ENCODE measurements at places on chromosomes 7 and 10. TPM values are rescaled to one million over a fixed set of nuclear protein-coding genes. Genes with fewer than 3 reads are reported as not detected.

AKR1B15 gene
- 0.31 TPM for total RNA-seq

DNA sequence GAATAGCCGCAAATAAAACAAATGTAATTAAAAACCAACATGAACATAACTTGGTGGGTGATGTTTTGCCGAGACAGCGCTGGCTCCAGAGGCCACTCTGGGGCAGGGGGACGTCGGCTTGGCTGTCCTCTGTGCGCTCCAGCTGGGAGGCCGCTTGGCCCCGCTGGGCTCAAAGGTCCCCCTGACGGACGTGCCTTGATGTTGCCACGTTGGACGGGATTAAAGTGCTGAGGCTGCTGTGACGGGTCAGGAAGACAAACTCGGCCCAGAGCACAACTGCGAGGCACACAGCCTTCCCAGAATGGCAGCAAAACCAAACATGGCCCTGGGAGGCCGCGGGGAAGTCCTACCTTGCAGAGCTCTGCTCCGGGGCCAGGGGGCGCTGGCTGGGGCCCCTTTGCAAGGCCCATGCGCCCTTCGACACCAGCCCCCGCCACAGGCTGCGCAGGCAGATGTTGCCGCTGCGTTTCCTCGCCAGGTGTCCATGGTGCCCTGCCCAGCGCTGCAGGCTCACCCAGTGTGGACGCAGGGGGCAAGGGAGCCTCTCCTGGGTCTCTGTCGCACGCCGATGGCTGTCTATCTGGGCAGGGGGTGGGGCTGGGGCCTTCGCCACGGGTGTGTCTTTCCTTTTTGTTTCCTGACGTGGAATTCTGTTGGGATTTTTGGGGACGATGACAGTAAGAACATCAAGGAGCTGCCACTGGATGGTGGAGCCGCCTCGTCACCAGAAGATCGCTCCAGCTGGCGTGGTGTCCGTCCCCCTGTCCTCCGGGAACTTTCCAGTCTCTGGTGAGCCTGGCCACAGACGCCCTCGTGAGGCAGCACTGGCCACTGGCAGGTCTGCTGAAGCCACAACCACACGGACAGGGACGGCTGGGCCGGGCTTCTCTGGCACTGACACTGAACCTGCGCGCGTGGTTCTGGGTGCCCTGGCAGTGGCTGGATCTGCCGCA lies 99.6 kb upstream of the DIP2C start:
- DNase-seq, result peak; percentile 58

GRCh38 chr7:19401461-19401860 lies 256.2 kb upstream of the FERD3L start:
- DNase-seq, result no peak

DNA sequence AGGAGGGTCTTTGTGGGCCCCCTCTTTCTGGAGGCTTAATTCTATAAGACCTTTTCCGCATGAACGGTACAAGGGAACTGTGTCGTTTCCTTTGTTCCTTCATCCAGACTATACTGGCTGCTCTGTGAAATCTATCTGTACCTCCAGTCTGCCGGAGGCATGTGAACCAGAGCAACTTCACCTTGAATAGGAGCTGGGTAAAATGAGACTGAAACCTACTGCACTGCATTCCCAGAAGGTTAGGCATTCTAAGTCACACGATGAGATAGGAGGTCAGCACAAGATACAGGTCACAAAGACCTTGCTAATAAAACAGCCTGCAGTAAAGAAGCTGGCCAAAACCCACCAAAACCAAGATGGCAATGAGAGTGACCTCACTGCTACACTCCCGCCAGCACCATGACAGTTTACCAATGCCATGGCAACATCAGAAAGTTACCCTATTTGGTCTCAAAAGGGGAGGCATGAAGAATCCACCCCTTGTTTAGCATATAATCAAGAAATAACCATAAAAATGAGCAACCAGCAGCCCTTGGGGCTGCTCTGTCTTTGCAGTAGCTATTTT lies 36.8 kb upstream of the INPP5F start:
- no peak for DNase-seq

LIPN gene
- total RNA-seq, result not detected

GBX1 gene
- total RNA-seq, result 0.44 TPM

SPOCK2 gene
- 3.7 TPM for total RNA-seq

- DNase-seq, result no peak
Measured at GRCh38 chr10:10101106-10101505, 916.6 kb upstream of the CELF2 start.

IFIT3 gene
- total RNA-seq, result 10.7 TPM

GRCh38 chr7:64494912-64495461 lies 67.9 kb downstream of the ZNF680 start:
- DNase-seq, result peak; percentile 4

- DNase-seq, result no peak
Measured at GRCh38 chr10:101708073-101708472, 13.1 kb upstream of the FBXW4 start.

STOX1 gene
- total RNA-seq, result 2.7 TPM

TMEM225B gene
- 0.89 TPM for total RNA-seq

KLF14 gene
- total RNA-seq, result 0.98 TPM

DNA sequence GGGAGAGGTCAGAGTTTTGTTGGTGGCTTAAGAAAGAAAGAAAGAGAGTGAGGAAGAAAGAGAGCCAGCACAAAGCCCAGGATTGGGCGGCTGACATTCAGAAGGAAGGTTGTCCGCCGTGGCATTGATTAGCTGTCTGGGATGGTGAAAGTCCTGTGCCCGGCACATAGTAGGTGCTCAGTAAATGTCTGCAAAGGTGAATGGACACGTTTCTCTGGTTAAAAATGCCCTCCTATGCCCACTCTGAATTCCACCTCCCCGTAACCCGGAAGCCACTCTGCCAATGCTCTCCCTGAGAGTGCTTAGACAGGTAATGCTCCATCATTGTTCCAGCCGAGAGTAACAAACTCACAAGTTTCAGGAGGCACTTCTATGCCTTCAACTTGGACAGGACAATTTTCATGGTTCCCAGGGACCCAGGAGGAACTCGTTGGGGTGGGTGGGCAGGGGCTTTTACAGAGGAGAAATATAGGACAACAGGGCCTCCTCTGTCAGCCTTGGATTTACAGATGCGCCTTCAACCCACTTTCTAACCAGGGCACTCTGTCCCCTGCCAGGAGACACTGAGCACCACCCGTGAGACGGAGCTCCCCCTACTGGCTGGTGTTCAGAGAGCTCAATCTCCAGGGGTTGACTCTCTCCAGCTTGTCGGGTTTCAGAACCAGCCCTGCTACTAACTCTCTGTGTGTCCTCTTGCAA lies 411.5 kb upstream of the ZMIZ1 start:
- DNase-seq, result peak; percentile 58

DNA sequence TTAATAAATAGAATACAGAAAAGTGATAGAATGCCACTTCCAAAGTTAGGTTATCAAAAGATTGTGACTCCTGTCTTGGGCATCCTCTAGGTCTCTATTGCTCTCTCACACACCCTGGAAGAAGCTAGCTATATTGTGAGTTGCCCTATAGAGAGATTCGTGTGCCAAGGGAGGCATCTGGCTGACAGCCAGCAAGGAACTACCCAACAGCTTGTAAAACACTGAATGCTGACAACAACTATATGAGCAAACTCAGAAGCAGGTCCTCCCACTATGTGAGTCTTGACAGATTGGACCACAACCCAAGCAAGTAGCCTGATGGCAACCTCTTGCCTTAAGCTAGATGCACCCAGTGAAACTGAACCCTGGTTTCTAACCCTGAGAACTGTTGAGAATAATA lies 55.7 kb upstream of the CDK14 start:
- no peak for DNase-seq

GRCh38 chr7:157431951-157432540 lies 95.2 kb downstream of the DNAJB6 start:
- DNase-seq, result no peak

SLC18A3 gene
- total RNA-seq, result not detected

DNA sequence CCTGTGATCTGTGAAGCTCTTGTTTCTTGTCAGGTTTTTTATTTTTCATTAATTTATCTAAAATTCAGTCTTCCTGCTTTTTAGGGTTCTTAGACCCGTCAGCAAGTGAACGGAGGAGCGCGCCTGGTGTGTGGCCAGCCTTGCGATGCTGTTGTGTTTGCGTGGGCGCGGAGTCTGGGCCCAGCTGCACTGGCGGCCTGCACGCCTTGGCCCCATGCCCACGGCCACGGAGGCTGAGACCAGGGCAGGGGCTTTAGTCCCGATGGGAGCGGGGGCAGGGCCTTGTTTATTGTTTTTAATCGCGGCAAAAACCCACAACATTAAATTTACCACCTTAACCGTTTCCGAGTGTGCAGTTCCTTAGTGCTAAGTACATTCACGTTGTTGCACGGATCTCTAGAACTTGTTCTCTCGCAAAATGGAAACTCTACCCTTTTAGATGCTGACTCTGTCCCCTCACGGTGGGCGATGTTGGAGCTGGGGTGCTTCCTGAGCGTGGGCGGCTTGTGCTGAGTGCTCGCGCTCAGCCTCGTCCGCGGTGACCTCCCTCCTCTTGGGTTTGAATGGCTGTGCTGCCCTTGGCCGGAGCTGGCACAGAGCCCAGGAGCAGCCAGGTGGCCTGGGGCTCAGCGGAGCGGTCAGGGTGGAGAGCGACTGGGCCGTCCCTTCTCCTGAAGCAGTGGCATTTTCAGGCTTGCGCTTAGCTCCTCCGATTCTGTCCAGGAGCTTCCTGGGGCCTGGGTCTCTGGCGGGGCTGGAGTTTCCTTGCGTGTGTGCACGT lies 69.1 kb downstream of the INPP5A start:
- DNase-seq, result peak; percentile 77

PLAC9 gene
- 137 TPM for total RNA-seq

DNA sequence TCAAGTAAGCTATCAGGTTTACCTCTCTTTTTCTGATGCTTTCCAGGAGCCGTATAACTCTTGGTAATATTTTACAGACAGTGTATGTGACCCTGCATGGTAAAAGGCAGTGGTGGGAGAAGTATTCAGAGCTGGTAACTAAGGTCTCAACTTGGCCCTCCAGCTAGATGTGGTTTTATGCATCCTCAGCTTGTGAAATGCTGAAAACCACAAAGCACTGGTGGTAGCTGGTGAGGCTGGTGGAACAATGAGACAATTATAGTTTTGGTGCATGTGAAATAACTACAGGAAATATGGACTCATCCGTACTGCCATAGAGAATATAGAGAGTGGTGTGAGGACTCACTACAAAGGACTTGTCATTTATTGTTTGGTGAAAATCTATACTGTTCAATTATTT lies 383.0 kb upstream of the PCDH15 start:
- no peak for DNase-seq

DNA sequence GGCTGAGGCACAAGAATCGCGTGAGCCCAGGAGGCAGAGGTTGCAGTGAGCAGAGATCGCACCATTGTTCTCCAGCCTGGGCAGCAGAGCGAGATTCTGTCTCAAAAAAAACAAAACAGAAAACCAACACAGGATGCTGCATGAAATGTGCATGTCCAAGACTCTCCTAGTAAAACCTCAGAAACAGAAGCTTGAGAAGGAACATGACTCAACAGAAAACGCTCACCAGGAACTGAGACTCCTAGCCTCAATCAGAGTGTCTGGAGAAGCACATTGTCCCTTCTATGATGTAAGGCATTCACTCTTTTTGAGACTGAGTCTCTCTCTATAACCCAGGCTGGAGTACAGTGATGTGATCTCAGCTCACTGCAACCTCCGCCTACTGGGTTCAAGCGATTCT lies 168.3 kb downstream of the MYOF start:
- DNase-seq, result no peak

DNA sequence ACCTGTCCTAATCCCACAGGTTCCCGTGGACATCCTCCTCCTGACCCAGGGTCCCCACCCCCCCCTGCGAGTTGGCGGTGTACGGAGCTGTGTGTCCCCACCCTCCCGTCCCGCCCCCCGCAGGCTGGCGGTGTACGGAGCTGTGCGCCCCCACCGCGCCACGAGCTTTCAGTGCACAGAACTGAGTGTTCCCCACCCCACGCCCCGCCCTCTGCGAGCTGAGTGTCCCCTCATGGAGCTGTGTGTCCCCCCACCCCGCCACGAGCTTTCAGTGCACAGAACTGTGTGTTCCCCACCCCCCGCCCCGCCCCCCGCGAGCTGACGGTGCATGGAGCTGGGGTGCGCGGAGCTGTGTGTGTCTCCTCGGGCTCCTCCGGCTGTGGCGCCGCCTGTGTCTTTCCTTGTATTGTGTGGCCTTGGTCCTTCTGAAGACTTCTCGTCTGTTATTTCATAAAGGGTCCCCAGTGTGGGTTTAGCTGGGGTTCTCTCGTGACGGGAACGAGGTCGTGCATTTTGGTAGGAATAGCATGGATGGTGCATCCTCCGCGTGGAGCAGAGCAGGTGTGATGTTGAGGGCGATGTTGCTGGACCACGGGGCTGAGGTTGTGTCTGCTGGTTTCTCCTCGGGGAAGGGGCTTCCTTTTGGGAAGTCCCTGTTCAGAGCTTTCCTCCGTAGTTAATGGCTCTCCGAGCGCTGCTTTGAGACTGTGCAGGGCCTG lies 18.0 kb upstream of the JAKMIP3 start:
- no peak for DNase-seq

DNA sequence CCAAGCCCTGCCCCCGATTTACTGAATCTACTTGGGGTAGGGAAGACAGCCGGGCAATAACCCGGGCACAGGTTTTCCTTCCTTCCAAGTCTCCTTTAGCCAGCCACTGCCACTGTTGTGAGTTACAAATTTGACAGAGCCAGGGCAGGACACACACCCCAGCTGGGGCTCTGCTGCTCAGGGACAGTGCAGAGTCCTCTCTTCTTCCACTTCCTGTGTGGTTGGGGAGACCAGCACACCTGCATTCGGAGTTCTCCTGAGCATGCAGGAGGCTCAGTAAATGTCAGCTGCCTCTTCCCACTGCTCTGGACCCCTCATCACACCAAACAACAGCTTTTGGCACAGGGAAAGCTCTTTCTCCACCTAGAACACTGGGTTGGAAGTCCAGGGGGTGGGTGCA lies 21.3 kb downstream of the CHST15 start:
- no peak for DNase-seq

FAM25C gene
- total RNA-seq, result not detected

PPP1R17 gene
- not detected for total RNA-seq

DNA sequence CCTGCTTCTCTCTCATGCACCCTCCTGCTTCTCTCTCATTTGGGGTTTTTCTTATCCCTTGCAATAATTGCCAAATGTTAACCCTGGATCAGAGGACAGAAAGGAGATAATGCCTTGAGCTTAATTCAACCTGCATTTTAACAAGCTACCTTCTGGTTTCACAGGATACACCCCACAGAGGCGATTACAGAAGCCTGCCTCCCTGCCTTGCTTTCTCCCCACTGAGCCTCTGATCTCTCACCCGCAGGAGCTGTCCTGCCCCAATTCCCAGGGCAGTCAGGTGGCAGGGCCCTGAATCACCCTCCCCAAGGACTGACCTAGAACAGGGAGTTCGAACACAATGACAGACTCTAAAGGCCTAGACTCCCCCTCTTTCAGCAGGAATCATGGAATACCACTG lies 959.5 kb downstream of the GRID1 start:
- no peak for DNase-seq
